ENCODE measurements at places on chromosomes 3 and 15. TPM values are rescaled to one million over a fixed set of nuclear protein-coding genes. Genes with fewer than 3 reads are reported as not detected.

- no peak for DNase-seq
Observed at GRCh38 chr3:181727341-181728032, 15.8 kb downstream of the SOX2 start.

- no peak for DNase-seq
Observed at GRCh38 chr3:12060139-12060845, 56.1 kb downstream of the SYN2 start.

- DNase-seq, result no peak
Observed at GRCh38 chr15:65275728-65276126, 11.0 kb downstream of the PARP16 start.

PLSCR5 gene
- not detected for polyA plus RNA-seq

GRK7 gene
- not detected for polyA plus RNA-seq

DNA sequence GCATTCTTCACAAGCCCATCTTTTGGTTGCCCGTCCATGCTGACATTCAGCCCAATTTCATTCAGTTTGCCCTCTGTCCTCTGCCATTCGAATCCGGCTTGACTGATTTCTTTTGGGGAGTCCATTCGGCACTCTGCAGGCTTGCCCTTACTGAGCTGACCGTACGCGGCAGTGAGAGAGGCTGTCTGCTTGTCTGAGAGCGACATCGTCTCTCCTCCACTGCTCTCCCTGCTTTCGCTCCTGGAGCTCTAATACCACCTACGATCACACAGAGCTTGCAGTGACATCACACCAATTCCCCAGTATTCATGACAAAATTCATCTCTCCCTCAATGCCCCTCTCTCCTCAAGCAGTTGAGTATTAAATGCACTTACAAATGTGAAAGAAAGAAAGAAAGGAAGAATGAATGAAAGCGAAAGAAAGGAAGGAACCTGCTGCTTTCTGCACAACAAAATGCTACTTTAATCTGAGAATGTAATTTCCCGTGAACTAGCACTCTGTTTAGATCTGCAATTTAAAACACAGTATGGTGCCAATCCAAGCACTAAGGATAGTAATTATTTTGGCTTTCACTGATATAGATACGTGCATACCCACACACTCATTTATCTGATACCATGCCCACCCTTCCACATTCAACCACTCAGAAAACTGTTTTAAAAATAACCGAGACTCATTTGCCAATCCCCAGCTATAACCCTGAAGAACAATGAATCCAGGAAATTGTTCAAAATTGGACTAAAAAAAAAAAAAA lies 89.5 kb downstream of the DHX30 start:
- no peak for DNase-seq

SUCNR1 gene
- not detected for polyA plus RNA-seq

- no peak for DNase-seq
Observed at GRCh38 chr3:162165346-162165745, 668.7 kb downstream of the OTOL1 start.

All from naive B cell (primary cell).